ENCODE measurements at places on chromosomes 5 and 9.

DNA sequence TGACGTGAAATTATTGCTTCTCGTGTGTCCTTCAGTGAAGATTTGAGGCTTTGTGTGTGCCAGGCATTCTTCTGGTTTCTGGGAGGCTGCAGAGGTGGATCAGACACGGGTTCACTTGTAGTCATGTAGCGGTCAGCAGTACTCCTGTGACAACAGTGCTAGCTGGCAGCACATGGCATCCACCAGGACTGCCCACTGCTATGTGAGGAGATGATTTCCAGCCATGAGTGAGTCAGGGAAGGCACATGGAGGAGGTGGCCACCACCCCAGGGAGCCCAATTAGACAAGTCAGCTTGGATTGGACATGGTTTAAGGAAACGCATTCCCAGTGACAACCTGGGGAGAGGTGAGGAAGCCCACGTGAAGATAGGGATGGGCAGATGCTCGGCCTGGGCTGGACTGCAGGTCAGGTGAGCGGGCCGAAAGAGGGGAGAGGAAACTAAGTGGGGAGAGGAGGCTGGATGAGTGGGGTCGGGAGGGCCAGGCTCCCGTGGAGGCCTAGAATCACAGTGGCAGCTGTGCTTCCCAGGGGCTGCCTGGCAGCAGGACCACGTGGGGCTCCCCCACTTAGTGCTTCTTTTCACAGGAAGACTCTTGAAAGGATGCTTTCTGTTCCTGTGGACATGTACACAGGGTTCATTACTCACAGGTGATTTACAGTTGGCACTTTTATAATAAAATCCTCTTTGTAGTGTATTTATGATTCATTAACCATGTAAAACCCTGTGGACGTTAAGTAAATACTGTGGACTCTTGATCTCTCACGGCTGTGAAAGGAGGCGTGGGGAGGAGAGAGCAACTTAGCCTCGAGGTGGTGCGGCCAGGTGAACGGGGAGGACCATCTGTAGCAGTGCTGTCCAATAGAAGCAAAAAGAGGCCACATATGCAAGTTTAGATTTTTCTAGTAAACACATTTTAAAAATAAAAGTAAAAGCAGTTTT lies 80.0 kb upstream of the OTULINL start:
- no peak for DNase-seq

GRCh38 chr5:62555930-62556329 lies 22.7 kb upstream of the LRRC70 start:
- DNase-seq: no peak

GRCh38 chr9:117278471-117279035 lies 136.3 kb downstream of the ASTN2 start:
- DNase-seq: no peak

GRCh38 chr5:143354025-143354424 lies 49.5 kb downstream of the NR3C1 start:
- DNase-seq: no peak

GRCh38 chr5:60334281-60334713 lies 365.7 kb downstream of the DEPDC1B start:
- no peak for DNase-seq

- no peak for DNase-seq
Observed at GRCh38 chr5:126610616-126611015, 9.9 kb downstream of the PHAX start.

GRCh38 chr9:21294904-21295538 lies 10.1 kb downstream of the IFNA5 start:
- DNase-seq: no peak

- DNase-seq: no peak
Observed at GRCh38 chr5:44935871-44936270, 127.1 kb downstream of the MRPS30 start.

DNA sequence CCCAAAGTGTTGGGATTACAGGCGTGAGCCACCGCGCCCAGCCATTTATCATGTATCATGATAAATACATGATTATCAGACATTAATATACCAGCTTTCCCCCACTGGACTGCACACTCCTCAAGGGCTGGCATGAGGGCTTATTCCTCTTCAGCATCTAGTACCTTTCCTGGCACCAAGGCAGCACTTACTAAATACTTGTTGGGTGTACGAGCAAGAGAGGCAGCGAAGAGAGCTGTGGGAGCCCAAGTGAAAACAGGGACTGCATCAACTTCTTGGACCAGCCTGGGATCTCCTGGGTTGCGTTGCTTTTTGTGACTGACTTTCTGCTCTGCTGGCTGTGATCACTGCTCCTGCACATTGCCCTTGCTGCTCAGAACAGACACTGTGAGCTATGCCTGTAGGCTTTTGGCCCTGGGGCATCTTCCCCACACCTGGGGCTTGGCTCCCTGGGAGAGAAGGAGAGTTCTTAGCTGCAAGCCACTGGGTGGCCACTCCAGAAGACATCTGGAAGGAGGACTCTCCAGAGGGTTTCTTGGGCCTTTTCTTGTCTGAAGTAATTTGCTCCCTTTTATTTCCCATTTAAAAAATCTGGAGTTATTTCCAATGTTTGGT lies 224.3 kb downstream of the NR3C1 start:
- DNase-seq: no peak

DNA sequence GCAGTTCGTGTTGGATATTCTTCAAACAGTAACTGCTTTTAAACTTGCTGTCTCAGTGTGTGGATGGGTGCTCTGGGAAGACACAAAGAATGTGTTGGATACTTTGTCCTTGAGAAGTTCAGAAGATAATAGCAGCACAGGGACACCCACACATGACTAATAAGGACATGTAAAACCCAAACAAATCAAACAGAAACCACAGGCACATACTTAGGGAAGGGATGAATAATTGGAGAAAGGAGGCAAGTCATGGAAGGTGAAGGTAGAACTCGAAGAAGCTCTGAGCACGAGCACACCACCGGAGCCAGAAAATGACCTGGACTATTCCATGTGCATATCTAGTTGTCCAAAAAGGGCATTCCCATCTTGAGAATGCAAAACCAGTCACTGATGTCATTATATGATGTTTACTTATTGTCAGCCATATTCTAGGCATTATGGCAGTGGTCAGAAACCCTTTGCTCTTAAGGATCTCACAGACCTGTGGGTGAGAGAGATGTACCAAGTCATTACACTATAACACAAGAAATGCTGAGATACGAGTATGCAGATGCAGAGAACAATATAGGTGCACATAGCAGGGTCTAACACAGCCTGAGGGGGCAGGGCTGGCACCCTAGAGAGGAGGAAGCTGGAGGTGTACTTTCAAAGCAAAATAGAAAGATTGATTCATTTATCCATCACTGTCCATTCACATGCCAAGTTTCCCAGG lies 152.9 kb downstream of the PIK3R1 start:
- peak; percentile 2 for DNase-seq

- DNase-seq: no peak
Observed at GRCh38 chr9:15146268-15146700, 160.7 kb downstream of the TTC39B start.
